ENCODE measurements at places on chromosomes 13 and 19.

- DNase-seq = no peak
Observed at GRCh38 chr13:51834581-51835171, 10.3 kb downstream of the TMEM272 start.

DNA sequence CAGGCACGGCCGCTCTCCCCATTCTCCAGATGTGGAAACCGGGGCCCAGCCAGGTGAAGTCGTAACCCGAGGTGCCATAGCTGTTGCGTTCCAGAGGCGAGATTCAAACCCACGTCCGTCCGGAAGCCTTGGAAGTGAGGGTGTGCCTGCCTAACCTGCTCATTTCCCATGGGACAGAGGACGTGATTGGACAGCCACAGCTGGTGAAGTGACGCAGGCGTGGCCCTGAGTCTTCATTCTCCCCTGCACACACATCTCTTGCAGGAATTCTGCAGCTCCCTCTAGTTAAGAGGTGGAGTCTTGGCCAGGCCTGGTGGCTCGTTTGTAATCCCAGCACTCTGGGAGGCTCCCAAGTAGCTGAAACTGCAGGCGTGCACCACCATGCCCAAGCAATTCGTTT, 16.8 kb downstream of the MEIS3 start:
- DNase-seq = no peak

- DNase-seq = no peak
Observed at GRCh38 chr19:13935765-13936510, 2.3 kb downstream of the PODNL1 start.

DNA sequence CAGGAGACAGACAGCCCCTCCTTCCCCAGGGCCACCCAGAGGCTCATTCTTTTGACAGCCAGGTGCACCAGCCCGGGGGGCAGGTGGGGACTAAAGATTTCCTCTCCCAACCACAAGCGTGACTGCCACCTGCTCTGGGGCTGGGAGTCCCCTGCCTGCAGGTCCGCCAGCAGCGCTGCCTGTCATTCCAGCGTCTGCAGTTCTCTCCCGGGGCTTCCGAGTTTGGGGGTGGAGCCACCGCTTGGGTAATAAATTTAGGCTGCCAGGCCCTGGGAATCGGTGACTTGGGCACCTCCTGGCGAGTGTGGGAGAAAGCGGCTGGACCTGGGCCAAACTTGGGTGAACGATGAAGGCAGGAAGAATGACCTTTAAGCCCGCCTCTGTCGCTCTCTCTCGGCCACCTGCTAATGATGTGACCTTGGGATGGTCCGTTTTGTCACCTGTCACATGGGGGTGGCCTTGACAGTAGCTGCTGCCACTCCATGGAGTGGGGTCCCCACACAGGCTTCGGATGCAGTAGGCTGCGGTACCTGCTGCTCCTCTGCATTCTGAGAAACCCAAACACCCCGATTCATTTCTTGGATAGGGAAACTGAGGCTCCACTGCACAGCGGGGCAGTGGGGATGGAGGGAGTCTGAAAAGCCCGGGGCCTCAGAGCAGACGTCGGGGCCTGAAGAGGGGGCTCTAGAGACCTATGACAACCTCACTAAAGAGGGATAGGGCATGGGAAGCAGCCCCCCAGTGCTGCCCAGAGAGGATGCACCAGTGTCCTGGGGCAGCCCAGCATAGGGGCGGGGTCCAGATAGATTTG, 12.8 kb downstream of the FUT6 start:
- peak; percentile 45 for DNase-seq

GRCh38 chr19:42225718-42226292, 5.7 kb downstream of the ZNF526 start:
- no peak for DNase-seq

- DNase-seq = no peak
Observed at GRCh38 chr13:38952827-38953226, 37.8 kb downstream of the STOML3 start.

DNA sequence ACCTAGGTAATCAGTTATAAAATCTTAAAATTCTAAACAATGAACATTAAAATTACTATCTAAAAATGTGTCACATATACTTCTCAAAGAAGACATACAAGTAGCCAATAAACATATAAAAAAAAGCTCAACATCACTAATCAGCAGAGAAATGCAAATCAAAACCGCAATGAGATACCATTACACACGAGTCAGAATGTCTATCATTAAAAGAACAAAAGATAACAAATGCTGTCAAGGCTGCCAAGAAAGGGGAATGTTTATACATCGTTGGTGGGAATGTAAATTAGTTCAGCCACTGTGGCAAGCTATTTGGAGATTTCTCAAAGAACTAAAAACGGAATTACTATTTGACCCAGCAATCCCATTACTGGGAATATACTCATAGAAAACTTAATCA, 310.3 kb upstream of the EDNRB start:
- no peak for DNase-seq

- DNase-seq = no peak
Observed at GRCh38 chr19:49436381-49437017, 4.8 kb downstream of the SLC17A7 start.

DNA sequence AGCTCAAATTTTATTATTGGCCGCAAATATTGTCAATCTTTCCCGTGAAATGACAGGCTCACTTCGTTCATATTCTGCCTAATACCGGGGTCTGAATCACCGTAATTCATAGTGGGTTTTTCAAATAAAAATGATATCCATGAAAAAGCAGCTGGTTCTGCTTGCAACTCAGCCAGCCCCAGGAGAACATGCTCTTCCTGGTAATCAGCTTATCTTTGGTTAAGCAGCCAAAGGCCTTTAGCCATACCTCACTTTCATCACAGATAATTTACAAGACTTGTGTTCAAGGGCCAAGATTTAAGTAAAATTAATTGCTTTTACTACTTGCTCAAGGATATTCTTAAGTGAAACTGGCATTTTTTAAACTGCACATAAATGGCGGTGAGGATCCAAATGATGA, 22.5 kb downstream of the RNASEH2B start:
- DNase-seq = no peak

- DNase-seq = no peak
Observed at GRCh38 chr19:51800473-51801244, 5.7 kb downstream of the FPR3 start.

DNA sequence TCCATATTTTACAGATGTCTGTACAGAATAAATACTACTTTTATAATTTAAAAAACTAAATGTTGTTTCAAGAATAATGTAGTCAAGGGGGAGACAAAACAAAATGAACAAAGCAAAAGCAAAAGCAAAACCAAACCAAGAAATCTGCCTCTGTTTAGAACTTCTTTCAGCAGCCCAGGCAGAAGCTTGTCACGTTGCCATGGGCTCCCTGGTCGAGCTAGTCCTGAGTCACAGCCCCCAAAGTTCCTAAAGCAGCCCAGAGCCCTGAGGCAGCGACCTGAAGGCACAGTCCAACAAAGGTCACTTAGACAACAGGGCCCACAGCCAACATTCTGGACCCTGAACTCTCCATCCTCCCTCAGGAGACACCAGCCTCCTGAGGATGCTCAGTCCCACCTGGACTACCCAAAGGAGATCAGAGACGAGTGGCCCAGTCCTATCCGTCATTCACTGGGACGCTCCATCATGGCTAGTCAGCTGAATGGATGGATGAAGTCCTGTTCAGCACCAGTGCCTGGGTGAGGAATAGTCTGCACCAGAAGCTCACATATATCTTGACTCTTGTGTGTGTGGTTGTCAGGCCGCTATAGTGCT, 41.7 kb downstream of the SIAH3 start:
- no peak for DNase-seq

Data from AG20443 (cell line).